Naive thymus-derived CD8-positive, alpha-beta T cell (primary cell): ENCODE measurements at places on chromosomes 6 and 20.

DNA sequence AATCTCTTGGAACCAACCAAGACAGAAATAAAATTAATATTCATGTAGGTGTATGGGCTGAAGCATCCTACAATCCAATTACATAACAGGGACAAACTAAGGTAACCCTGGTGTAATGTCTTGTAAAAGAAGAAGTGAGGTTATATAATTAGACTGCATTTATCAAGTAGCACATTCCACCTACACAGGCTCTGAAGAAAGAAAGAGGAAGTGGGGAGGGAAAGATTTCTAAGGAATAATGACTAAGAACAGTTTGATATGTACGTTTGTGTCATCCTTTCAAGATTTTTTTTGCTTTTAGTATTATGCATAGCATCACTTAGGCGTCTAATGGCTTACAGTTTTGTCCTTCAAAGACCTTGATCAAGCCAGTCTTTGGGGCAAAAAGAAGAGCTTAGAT is 139.7 kb downstream of the PLCB1 start:
- DNase-seq = no peak

DNA sequence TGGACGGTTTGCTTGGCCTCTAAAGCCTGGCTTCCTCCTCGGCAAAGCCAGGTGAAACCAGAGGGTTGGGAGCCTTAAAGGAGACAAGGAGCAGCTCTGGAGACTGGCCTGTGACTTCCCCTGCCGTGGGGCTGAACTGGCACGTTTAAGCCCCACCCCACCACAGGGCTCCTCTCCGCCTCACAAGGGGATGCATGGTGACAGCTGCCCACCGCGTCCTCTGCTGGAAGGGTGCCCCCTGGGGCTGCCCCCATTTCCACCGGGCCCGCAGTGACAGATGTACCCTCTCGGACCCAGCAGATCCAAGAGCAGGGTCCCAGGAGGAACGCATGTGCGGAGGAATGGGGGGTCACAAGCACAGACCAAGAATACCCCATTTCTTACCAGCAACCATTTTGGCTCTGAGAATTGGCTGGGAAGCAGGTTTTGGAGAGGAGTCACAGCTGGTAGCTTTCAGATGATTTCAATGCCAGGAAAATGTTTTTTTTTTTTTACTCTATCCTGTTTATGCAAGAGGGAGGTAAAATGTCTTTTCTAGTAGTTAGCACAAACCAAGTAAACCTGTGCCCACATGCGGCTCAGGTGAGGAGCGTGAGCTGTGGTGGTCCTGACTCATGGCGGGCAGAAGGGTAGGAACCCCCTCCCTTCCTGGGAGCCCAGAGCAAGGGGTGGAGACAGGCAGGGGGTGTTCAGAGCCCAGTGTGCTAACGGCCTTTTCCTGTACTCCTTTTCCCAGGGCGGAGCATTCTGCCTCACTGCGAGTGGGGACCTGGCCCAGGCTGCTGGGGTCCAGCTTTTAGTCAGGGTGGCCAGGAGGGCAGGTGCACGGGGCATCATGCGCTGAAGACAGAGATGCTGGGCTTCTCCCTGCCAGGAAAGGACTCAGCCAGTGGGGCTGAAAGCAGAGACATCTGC is 33.0 kb downstream of the FRMD1 start:
- no peak for DNase-seq

DNA sequence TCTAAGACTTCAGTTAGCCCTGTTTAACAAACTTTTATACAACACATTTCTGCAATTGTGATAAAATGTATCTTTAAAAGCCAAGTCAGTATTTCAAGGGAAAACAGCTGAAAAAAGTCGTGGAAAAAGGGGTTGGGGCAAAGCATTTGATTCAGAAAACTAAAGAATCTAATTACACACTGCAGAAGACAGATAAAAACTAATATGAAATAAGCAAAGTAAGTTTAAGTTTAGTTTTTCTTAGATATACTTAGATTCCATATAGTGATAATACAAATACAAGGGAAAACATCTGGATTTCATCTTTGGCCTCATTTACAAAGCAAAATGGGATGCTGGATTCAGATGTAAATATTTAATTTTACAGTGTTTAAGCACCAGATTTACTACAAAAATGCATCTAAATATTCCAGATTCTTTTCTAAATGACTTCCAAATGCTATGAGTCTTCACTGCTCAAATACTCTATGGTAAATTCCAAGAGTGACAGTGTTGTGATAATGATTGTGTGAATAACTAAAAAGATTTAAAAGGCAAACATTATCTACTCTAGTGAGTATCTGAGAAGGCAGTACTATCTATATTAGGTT is 1.5 kb upstream of the ADNP start:
- DNase-seq = no peak

- no peak for DNase-seq
Measured at GRCh38 chr20:32132911-32133549, 23.5 kb downstream of the TM9SF4 start.

DNA sequence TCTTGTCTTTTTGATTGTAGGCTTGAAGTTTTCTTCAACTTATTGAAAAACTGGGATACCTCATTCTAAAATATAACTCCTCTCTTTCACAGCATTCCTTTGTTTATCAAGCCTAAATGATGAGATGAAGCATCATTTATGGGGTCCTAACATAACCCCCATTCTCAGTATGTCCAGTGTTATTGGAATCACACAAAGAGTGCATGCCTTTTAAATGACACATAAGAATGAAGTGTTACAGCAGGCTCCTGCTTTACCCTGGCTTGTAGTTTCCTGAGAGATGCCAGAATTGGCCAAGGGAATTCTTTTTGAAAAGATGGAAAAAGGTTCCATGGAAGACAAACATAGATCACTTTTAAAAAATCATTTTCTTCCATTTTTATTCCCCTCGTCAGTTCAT is 502.4 kb downstream of the BCKDHB start:
- DNase-seq = no peak

- no peak for DNase-seq
Measured at GRCh38 chr20:48583171-48583570, 244.6 kb downstream of the PREX1 start.
